ENCODE measurements at places on chromosomes 4 and X. TPM values are rescaled to one million over a fixed set of nuclear protein-coding genes. Genes with fewer than 3 reads are reported as not detected.

The REELD1 gene
- polyA plus RNA-seq, result 0.31 TPM

DNA sequence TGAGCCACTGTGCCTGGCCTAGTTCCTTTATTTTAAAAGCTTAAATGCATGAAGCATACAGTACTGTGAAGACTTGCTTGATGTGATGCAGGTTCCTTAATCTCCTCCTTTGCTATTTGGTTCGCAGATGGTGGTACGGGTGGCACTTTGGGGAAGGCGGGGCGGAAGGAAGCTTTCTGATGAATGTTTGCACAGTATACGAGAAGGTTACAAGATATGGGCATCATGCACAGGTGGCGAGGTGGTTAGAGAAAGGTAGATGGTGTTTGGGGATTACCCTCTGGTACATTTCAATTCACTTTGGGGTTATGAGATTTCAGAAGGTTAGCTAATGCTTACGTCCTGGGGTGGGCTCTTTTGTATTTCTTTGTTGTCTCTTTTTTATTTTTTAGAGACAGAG, 17.2 kb downstream of the RHOH start:
- DNase-seq, result no peak

GRCh38 chrX:133543654-133544053, 128.4 kb upstream of the GPC4 start:
- no peak for DNase-seq

DNA sequence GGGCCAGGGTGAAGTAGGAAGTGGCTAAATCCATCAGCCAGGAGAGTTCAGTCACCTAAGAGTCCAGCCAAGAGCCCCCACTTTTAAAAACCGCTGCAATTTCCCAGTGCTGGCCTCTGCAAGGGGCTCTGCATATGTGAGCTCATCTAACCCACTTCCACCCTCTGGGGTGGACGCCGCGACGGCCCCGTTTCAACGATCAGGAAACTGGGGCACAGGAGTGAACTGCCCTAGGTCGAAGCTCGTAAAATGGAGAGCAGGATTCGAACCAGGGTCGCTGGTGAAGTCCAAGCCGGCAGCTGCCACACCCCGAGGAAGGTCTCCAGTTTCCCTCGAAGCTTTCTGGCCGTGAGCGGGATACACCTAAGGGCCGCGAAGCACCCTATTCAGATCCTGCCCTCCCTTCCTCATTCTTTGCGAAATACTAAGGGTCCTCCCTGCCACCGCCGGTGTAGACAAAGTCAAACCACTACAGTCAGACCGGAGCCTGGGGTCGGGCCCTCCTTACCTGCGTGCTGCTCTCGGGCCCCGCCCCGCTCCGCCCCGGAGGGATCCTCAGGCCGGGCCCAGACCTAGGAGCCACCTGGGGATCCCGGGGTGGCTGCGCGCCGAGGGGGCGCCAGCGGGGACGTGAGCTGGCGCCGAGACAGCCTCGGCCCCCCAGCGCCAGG, 446 bp downstream of the EVC2 start:
- no peak for DNase-seq

GRCh38 chrX:41789374-41789773, 65.4 kb downstream of the GPR82 start:
- no peak for DNase-seq

- no peak for DNase-seq
Observed at GRCh38 chr4:105996845-105997244, 101.6 kb downstream of the NPNT start.

Measured in right renal cortex interstitium (tissue), 3 donors.